Activated gamma-delta T cell treated with Interleukin-2 at 50 U/mL for 16 hours (primary cell): ENCODE measurements at places on chromosomes 3 and 15.

DNA sequence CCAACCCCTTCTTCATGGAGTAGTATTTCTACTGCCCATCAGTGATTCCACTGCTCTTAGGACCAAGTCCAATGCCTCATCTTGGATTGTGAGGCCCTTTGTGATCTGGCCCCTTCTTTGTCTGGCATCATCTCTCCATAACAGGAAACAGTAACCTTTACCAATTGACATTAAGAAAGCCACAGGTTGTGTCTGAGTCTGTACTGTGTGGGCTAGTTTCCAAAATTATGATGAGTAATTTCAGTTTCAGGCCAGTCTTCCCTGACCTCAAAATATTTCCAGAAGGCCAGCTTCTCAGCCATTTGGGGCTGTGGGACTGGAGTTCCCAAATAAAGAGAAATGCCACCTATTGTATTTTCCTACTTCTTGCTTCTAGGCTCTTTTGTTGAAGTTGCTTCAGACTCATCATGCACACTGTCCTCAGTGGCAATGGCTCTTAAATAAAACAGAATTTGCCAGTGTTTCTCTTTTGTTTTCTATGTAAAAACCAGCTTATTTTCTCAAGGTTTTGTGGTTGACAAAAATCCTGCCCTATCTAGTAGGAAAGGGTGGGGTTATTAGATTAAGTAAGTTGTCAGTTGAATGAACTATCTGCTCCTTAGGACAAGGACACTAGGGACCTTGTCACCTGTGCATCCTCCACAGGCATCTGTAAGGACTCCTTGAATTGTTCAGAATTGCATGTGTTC lies 47.0 kb upstream of the ACKR4 start:
- no peak for DNase-seq

DNA sequence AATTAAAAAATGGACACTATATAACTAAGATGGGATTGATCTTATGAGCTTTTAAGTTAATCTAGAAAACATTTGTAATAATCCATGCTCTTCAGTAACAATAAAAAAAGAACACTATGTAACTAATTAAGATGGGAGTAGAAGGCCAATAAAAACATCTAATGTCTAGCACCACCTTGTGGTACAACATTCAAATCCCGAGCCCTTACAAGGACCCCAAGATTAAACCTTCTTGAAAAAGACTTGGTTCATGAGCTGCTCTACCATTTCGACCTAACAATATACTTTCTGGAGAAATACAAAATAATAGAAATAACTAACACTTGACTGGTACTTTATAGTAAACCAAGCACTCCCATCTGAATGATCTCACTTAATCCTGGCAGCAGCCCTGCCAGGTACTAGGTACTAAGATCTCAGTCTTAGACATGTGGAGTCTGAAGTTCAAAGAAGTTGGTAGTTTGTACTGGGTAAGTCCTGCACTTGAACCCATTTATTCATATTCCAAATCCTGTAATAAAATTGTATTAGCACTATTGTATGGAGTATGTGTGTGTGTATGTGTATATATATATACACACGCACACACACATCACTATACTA lies 21.8 kb downstream of the METTL6 start:
- no peak for DNase-seq

- no peak for DNase-seq
Measured at GRCh38 chr3:4396542-4396941, 70.5 kb downstream of the SUMF1 start.

DNA sequence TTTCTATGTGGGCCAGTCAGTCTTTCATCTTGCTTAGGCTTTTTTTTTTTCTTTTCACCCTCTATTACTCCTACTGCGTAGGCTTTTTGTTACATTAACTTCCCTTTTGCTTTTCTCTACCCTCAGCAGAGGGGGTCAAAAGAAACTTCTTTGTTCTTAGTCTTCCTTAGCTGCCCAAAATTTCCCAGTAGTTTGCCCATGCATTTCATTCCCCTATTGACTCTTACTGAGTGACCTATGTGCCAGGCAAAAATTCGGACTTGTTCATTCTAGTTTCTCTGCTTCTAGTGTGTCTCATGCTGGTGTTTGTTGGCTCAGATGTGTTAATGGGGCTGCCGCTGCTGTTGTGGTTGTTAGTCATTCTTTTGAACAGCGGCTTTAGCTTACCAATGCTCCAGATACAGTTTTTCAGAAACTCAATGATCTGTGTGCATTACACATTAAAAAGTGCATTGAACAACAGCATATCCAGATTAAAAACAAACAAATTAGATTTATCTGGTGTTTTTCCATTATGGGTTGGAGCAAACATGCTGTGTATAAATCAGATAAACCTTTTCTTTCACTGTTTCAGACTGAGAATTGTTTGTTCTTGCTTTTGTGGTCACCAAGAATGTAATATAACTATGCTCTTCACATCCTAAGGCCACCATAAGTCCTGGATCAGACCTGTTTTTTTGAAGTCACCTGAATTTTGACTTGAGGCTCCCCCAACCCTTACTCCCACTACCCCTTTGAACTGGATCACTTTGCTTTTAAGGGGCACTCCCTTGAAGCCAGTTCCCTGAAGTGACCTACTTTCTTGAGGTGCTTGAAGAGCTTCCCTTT lies 43.1 kb downstream of the PDE8A start:
- DNase-seq, result peak; percentile 18

DNA sequence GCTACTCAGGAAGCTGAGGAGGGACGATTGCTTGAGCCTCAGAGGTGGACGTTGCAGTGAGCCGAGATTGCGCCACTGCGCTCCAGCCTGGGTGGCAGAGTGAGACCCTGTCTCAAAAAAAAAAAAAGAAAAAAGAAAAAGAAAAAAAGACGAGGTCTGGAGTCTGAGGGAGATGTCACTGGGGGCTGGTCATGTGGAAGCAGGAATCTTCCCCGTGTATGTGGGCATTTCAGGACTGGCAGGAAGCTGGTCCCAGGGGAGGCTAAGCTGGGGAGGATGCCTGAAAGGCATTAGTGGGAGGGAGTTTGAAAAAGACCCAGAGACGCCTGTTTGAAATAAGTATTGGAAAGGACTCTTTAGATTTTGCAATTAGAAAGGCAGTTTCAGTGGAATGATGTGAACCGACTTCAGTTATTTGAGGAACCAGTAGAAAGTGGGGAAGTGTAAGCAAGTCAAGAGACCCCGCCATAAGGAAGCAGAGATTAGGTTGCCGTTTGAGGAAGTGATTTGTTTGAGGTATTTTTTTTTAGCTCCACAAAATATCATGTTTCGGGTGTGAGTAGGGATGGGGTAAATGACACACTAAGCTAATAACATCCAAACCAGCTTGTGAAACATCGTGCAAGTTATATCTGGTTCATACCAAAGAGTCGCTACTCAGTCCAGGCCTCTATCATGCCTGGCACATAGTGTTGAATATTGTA lies 55.5 kb downstream of the ST6GAL1 start:
- DNase-seq, result no peak

DNA sequence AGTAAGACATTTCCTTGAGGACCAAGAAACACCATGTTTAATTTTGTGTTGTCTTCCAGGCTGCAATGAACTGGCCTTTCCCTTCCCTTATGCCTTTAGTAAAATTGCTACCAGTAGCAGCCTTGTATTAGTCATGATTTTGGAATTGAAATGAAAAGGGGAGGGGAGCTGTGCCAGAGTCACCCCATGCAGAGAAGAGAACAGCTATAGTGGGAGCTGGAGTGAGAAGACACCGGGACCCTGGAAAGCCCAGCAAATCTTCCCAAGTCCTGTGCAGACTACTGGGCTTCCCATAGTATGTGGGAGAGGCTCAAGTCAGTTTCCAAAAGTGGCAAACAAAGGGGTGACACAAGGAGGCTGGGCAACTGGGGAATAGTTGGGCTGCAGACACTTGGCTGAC lies 178.5 kb downstream of the NR1D2 start:
- DNase-seq, result no peak

DNA sequence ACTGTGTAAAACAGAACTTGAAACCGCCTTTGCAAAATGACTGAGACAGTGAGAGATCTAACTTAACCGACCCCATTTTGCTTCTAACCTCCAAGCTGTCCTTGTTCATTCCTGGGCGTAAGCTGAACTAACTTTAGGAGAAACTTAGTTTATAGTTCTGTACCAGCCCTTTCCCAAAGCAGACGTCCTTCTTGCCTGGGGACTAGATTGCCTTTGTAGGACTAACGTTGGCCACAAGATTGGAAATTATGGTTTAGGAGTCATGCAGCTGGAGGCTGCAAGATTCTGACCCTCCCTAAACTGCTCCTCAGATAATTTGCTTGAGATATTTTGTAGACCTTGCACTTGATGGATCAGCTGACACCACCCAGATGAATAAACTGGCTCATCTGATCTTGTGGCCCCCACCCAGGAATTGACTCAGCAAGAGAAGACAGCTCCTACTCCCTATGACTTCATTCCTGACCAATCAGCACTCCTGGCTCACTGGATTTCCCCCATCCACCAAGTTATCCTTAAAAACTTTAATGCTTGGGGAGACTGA lies 219.9 kb upstream of the PROK2 start:
- DNase-seq, result no peak

DNA sequence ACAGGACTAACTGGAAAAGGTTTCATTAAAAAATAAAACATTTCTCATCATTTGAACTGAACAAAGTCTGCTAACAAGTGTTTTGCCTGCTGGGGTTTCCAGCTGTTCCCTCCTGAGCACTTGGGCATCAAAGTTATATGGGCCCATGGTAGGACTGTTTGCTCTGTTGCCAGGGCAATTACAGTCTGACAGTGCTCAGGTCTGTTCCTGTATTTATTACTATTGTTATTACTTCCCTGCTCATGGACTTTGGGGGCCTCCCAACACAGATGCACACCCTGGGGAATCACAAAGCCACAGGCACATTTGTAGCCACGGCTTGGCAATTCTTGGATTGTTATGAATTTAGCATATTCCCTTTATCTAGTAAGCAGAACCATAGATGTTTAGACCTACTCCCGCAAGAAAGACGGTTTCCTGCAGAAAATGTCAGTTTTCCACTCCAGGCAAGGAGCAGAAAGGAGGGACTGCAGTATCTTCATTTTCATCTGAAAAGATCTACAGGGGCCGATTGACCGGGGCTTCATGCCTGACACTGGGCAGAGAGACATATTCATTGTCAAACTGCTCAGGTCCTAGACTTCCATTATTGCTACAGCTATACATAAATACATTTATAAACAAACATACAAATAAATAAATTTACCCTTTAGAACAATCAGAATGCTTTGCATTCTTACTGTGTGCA lies 580.2 kb downstream of the AGBL1 start:
- DNase-seq, result no peak

- no peak for DNase-seq
Measured at GRCh38 chr3:109831403-109831802, 494.1 kb upstream of the DPPA4 start.

DNA sequence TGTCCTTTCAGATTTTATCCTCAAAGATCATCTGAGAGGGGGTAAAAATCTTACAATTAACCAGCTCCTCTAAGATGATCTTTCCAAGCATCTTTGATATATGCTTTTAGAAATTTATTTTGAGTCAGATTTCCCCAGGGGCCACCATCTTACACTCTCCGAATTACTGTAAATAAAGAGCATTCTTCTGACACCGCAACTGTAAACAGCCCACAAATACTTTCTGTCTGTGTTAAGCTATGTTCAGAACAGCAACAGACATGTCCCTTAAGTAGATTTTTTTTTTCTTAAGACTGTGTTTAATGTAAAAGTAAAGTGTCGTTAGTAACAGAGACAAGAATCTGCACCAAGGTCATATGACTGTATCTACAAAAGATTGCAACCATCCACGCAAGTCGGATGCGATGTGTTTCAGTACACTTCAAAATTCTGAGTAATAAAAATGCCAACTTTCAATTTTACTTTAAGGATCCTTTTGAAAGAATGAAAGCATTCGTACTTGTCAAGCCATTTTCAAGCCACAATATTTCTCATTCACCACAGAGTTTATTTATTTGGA lies 159.0 kb upstream of the KCNH8 start:
- no peak for DNase-seq

GRCh38 chr3:37100411-37100810 lies 74.0 kb downstream of the LRRFIP2 start:
- DNase-seq, result no peak

DNA sequence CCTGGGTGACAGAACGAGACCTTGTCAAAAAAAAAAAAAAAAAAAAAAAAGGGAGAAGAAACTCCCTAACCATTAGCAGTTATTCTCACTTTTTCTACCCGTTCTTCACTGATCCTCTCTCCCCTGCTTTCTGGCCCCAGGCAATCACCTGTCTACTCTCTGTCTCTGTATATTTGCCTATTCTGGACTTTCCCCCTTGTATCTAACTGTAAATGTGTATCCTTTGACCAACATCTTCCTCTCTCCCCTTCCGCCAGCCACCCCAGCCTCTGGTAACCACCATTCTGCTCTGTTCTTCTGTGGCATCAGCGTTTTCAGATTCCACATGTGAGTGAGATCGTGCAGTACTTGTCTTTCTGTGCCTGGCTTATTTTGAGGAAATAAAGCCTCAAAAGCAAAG lies 6.9 kb downstream of the CYFIP1 start:
- no peak for DNase-seq

DNA sequence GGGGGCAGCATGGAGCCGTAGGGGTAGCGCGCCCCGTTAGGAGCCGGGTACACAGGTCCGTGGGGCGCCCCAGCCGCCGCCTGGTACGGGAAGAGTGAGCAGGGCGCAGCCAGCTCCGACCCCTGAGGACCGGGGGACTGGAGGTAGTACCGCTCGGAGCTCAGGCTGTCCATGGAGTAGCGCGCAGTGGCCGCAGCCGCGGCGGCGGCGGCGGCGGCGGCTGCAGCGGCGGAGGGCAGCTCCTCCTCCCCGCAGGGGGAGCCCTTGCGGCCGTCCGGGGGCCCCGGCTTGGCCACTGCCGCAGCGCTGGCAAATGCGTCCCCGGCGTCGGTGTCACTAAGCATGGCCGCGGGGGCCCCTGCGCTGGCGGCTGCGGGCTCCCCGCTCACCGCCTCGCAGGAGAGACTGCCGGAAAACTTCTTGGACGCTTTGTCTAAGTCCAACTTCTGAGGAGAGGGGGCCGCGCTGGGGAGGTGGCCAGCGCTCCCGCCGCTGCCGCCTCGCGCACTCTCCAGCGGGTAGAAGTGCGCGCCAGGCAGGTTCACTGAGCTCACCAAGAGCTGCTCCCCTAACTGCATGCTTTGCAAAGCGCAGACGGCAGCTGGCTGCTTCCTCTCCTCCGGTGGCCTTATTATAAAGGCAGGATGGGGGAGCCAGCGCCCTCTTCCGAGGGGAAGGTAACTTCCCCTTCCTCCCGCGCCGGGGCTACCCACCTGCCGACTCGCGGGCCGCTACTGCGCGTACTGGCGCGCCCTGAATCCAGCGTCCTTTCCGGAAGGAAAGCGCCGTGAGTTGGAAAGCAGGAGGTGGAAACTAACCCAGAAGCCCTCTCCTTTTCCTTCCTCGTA lies at the start of gene EOMES:
TSS of gene EOMES (minus strand) at position 607 of the 848 bp plus-strand sequence. CDS start at position 578, 29 bp downstream.
- DNase-seq, result peak; percentile 81

- no peak for DNase-seq
Measured at GRCh38 chr3:103181160-103181559, 746.3 kb downstream of the ZPLD1 start.

- DNase-seq, result no peak
Measured at GRCh38 chr15:80780416-80781221, 1.4 kb downstream of the CEMIP start.

DNA sequence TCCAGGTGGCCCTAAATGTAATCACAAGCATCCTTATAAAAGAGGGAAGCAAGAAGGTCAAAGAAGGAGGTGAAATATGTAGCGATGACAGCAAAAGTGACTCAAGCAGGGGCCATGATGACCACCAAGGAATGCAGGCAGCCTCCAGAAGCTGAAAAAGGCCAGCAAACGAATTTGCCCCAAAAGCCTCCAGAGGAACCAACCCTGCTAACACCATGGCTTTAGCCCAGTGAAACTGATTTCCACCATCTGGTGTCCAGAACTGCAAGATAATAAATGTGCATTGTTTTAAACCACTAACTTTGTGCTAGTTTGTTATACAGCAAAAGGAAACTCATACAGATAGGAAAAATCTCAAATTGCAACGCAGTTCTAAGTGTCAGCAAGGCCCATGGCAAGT lies 23.0 kb upstream of the RBSN start:
- DNase-seq, result no peak
